ENCODE measurements at places on chromosomes 7 and 10. TPM values are rescaled to one million over a fixed set of nuclear protein-coding genes. Genes with fewer than 3 reads are reported as not detected.

DNA sequence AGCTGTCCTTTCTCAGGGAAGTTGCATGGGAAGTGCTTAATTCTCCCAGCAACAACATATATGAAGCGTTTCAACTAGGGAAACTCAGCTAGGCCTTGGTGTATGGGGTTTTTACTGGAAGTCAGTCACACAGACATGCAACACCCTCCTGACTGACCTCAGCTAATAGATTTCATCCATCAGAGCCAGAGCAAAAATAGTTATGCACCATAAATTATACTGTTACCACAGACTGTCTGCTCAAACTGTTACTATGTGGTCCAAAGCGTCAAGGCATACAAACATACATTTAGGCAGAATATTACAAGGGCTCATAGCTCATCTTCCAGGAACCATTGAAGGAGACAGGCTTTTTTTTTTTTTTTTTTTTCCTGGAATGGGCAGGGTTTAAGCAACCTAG is 417.9 kb downstream of the ANKRD7 start:
- no peak for DNase-seq

DNA sequence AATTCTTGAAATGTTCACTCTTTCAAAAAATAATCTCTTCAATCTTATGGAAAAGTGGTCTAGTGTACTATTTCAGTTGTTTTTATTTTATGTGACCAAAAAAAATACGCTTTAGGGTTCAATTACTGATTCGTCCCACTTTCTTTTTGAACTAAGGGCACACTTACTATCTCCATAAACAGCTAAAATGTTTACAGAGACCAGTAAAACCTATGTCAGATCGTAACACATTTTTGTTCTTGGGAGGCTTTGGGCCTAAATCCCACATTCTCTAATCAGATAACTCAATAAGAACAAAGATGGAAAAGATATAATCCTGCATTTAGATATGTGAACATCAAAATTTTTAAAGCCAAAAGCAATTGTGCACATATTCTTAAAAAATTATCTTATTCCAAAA is 29.8 kb upstream of the EPC1 start:
- DNase-seq: no peak

- no peak for DNase-seq
Observed at GRCh38 chr7:126689037-126689436, 563.7 kb downstream of the GRM8 start.

Gene LRRC27
- polyA plus RNA-seq: 28.9 TPM

GRCh38 chr7:141369422-141369821 is 181.8 kb upstream of the AGK start:
- no peak for DNase-seq

GRCh38 chr7:21782996-21783395 is 162.7 kb downstream of the CDCA7L start:
- DNase-seq: no peak

- no peak for DNase-seq
Observed at GRCh38 chr10:115125505-115125904, 32.3 kb downstream of the ATRNL1 start.

DNA sequence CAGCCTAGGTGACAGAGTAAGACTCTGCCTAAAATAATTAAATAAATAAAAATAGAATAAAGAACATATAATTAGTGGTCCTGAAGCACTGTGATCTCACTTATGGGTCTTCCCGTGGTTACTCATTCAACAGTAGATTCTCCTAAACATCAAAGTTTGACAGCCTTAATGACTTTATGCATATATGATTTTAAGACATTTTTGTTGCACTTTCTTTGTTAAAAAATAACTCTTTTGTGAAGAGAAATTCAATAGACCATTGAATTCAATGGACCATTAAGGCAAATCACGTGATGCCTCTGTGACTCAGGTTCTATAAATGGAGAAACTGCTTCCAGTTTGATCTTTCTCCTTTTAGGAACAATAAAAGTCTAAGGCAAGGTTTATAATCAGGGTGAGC is 59.6 kb downstream of the ATOH7 start:
- no peak for DNase-seq

Data from left lung (tissue), 14 donors.